Frontal cortex (tissue), 4 donors: ENCODE measurements at places on chromosomes 1 and 21. TPM values are rescaled to one million over a fixed set of nuclear protein-coding genes. Genes with fewer than 3 reads are reported as not detected.

Gene LCE1D
- total RNA-seq: not detected

Gene SHISAL2A
- not detected for total RNA-seq

- DNase-seq: no peak
These were observed 69.4 kb upstream of the BACE2 start for GRCh38 chr21:41098481-41099042.

DNA sequence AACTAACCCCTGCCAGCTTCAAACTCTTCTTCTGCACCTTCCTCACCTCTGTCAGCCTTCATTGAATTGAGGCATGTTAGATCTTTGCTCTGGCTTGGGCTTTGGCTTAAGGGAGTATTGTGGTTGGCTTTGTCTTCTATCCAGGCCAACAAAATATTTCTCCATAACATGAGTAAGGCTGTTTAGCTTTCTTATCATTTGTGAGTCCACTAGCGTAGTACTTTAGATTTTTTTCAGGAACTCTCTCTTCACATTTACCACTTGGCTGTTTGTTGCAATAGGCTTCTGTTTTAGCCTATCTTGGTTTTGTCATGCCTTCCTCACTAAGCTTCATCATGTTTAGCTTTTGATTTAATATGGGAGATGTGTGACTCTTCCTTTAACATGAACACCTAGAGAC, 417.5 kb downstream of the NCAM2 start:
- no peak for DNase-seq

- no peak for DNase-seq
These were observed 171.5 kb upstream of the FMN2 start for GRCh38 chr1:239920214-239920613.

GRCh38 chr1:230502306-230502705, 76.2 kb upstream of the PGBD5 start:
- DNase-seq: no peak

DNA sequence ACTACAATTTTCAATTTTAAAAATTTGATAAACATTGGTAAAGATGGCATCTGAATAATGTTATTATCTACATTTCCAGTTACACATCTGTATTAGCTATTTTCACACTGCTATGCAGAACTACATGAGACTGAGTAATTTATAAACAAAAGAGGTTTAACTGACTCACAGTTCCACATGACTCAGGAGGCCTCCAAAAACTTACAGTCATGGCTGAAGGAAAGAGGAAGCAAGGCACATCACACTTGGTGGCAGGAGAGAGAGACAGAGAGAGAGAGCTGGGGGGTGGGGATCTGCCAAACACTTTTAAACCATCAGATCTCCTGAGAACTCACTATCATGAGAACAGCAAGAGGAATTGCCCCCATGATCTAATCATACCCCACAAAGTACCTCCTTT, 850.0 kb downstream of the LTN1 start:
- no peak for DNase-seq

- DNase-seq: no peak
These were observed 56.3 kb downstream of the SMYD3 start for GRCh38 chr1:246450611-246451251.

Gene FLG
- under 0.01 TPM for total RNA-seq

DNA sequence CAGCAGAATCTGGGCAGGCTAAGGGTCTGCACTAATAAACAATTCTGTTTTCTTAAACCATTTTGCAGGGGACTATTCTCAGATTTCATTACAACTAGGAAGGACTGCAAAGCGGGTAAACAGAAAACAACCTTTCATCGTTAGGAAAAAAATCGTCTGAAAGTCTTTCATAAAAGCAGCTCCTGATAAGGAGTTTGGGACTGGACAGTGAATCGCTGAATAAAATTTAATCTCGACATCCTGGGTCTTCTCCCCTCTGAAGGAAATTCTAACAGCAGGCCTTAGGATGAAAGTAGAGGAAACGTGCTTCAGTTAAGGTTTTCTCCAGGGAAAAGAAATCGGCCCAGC, 471 bp upstream of the MTF2 start:
- no peak for DNase-seq

Gene SPRR2F
- not detected for total RNA-seq

DNA sequence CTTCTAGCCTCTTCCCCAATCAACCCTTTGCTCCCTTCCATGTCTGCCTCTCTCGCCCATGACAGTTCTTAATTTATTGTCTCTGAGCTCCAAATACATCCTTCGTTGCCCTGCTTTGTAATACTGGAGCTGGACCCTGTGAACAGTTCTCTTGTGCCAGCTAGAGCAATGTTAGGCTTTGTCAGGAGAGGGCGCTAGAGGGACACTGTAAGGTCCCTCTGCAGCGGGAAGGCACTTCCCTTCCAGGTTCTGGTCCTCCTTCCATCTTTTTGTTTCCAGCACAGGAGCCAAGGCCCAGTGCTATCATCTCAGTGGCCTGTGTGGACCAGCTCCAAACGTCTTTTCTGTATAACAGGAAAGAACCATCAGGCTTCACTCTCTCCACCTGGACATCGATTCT, 95.9 kb downstream of the PTPRU start:
- no peak for DNase-seq

Gene DNASE2B
- not detected for total RNA-seq

Gene RHEX
- total RNA-seq: 0.41 TPM

- no peak for DNase-seq
These were observed 286.0 kb upstream of the DEPDC1 start for GRCh38 chr1:68782890-68783289.

DNA sequence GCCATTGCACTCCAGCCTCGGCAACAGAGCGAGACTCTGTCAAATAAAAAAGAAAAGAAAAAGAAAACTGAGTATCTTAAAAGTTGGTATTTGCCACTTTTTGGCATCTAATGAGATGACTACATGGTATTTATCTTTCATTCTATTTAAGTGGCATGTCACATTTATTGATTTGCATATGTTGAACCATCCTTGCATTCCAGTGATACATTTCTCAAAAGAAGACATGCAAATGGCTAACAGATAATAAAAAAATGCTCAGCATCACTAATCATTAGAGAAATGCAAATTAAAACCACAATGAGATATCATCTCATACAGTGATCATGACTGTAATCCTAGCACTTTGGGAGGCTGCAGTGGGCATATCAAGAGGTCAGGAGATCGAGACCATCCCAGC, 28.1 kb downstream of the SFPQ start:
- no peak for DNase-seq

Gene CYYR1
- total RNA-seq: 1.6 TPM

Gene CDCA8
- 0.82 TPM for total RNA-seq

DNA sequence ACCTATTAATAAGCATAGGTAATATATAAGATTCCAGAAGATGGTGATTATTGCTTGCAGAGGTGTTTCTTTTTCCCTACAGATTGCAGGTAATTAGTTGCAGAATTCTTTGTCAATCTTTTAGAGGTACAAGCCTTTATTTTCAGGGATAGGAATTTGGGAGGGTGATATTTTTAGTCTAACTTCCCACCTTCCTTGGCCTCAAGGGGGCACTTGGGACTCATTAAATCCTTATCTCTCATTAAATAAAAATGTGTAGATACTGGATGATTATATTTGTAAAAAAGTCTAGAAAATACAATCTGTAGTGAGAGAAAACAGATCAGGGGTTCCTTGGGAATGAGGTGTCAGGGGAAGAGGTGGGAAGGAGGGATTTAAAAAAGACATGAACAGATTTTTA, 179.2 kb downstream of the PATJ start:
- no peak for DNase-seq

DNA sequence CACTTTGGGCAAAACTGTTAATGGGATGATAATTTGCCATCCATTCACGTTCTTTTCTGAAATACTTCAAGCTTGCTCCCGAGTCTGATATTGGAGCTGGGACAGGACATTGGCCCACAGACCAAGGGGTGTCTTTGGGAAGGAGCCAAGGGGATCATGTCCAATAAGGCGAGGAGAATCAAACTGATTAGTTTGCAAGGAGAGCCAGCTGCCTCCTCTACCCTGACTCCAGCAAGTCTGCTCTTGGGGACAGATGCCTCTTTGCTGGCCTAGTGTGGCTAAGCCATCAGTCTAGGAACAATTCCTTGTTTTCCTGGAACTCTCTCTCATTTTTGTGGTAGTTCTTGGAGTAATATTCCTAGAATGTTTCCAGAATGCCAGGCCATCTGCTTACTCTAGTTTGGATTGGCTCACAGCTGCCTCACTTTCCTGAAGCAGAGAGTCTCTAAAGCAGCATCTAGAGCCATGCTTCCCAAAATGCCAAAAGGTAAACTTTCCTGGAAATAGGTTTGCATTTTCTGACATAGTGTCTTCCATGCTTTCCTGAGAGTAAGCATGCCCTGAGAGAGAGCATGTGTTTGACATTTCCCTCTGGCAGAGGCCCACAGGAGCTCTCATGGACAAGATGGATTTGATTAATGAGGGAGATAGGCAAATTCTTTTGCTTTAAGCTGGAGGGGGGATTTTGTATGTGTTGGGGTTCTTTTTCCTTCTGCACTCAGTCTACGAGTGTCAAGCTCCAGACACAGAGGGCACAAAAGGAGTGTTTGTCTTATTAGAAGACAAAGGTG, 145.6 kb downstream of the GDAP2 start:
- DNase-seq: no peak

Gene UMODL1
- not detected for total RNA-seq

- DNase-seq: peak; percentile 50
These were observed 119.3 kb upstream of the CDC42BPA start for GRCh38 chr1:227437495-227438008.

DNA sequence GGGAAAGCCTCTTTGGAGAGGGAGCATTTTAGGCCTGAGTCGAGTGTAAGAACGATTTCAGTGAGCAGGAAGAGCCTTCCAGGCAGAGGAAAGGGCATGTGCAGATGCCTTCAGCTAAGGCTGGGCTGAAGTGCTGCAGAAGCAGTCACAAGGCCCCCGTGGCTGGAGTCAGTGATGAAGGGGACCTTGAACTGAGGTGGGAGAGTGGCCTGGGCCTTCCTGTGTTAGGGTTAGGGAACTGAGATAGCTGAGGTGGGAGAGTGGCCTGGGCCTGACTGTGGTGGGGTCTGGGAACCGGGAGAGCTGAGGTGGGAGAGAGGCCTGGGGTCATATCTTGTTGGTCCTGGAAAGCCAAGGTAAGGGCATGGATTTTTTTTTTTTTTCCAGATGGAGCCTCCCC, 50.9 kb upstream of the ETV3 start:
- DNase-seq: no peak

Gene ANKRD45
- total RNA-seq: 14.7 TPM

Gene FAM177B
- total RNA-seq: not detected

DNA sequence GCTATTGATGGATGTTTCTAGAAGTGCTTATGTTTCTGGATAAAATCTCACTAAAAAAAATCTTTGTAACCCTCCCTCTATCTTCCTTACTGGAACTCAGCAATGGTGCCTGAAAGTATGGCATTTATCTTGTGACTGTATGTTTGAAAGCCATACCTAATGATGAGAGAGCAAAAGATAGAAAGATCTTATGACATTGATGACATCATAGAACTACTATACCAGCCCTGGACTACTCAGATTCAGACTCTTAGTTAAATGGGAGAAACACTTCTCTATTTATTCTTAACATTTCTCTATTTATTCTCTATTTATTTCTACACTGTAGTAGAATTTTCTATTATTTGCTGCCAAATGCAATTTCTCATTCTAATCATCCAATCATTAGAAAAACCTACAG, 32.7 kb upstream of the SYCP1 start:
- no peak for DNase-seq
